Hindlimb muscle (tissue), 1 donor: ENCODE measurements at places on chromosomes 3 and 15. TPM values are rescaled to one million over a fixed set of nuclear protein-coding genes. Genes with fewer than 3 reads are reported as not detected.

HIGD2B gene
- polyA plus RNA-seq = not detected

MYO5C gene
- polyA plus RNA-seq = 9.4 TPM

DNA sequence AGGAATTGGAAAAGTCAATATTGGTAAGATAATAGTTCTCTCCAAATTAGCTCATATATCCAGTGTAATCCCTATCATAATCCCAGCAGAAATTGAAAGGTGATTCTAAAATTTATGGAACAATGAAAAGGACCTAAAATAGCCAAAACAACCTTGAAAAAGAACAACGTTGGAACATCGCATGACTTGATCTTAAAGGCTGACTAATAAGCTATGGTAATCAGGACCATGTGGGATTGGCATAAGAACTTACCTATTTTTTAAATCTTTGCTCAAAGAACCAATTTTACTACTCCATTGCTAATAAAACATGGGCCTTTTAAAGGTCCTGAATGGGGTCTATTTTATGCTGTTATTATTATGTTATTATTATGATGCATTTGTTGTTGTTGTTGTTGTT, 40.9 kb downstream of the B3GNT5 start:
- DNase-seq = no peak

DNA sequence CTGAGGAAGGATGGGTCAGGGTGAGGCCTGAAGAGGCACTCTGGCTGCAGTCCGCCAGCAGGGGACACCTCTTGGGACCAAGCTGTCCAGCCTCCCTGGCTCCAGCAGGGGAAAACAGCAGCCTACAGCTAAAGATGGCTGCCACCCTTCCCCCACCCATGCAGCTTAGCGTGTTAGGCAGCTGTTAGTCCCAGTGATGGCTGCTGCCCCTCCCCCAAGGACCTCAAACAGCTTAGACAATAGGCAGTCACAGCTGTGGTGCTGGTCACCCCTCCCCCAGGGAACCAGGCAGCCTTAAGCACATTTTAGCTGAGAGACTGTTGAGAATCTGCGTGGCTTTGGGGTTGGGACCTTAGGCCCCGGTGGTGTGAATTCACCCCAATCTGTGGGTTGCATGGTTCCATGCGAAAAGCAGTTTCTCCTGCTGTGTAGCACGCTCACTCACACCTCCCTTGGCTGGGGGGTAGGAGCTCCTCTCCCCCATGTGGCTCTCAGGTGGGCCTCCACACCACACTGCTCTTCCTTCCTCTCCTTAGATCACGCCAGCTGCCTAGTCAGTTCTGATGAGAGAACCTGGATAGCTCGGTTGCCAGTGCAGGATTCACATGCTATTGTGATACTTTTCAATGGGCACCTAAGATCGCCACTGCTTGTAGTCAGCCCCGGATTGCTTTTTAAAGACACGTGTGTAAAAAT, 140.5 kb upstream of the CADPS start:
- no peak for DNase-seq

DNA sequence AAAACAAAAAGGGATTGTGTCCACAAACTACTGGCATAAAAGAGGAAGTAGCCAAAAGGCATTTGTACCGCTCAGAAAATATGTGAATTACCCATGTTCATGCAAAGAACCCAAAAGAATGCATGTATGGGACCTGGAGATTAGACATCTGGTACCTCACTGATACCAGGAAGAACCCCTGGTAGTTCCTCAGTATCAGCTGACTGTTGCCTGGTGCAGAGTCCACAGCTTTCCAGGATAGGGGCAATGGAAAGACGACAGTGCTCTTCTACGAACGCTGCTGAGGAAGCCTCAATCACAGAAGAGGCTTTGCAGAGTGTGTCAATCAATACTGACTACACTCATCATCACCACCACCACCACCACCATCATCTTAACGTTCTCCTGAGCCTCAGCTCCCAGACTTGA, 63.3 kb downstream of the ATP8B4 start:
- DNase-seq = no peak
